Fibroblast of lung (primary cell): ENCODE measurements at places on chromosomes 4 and X. TPM values are rescaled to one million over a fixed set of nuclear protein-coding genes. Genes with fewer than 3 reads are reported as not detected.

- DNase-seq = no peak
Observed at GRCh38 chrX:101931136-101931487, 715 bp downstream of the ZMAT1 start.

GRCh38 chrX:3585719-3586118 is 127.7 kb downstream of the PRKX start:
- DNase-seq = no peak

- DNase-seq = no peak
Observed at GRCh38 chrX:74262452-74263209, 41.3 kb upstream of the ZCCHC13 start.

- no peak for DNase-seq
Observed at GRCh38 chr4:109215506-109215905, 87.0 kb downstream of the COL25A1 start.

The ODAPH gene
- not detected in 2 replicates for total RNA-seq

The ABLIM2 gene
- total RNA-seq = 0.26 and 0.66 TPM in 2 replicates

The RNF212 gene
- 0.66 and 2.6 TPM in 2 replicates for total RNA-seq
